ENCODE measurements at places on chromosomes 1 and 21. TPM values are rescaled to one million over a fixed set of nuclear protein-coding genes. Genes with fewer than 3 reads are reported as not detected.

Gene PRDM16
- 4.2 TPM for total RNA-seq

Gene S100A3
- total RNA-seq = 11.2 TPM

Gene GPR52
- total RNA-seq = 0.25 TPM

Gene AGT
- total RNA-seq = 4.8 TPM

Gene RPTN
- not detected for total RNA-seq

Gene TAS1R3
- not detected for total RNA-seq

Gene SLAMF7
- total RNA-seq = not detected

Gene AADACL3
- total RNA-seq = not detected

Gene GPR89A
- total RNA-seq = 20.8 TPM

Gene HPCAL4
- total RNA-seq = 0.15 TPM

Gene UBXN10
- not detected for total RNA-seq

Gene WDR64
- not detected for total RNA-seq

Gene THEM5
- total RNA-seq = not detected

Gene MROH9
- not detected for total RNA-seq

Gene TAS1R1
- not detected for total RNA-seq

Gene LCE2A
- not detected for total RNA-seq

Gene PLA2G2A
- total RNA-seq = 8.4 TPM

Gene ERO1B
- 3.5 TPM for total RNA-seq

Gene CADM3
- 186 TPM for total RNA-seq

Measured in cardiac ventricle fibroblast (primary cell).